ENCODE measurements at places on chromosomes 7 and 10. TPM values are rescaled to one million over a fixed set of nuclear protein-coding genes. Genes with fewer than 3 reads are reported as not detected.
A peak's percentile ranks its signal among the peaks of the same experiment; 100 is the strongest.

- DNase-seq: no peak
These were observed 261.1 kb downstream of the NRG3 start for GRCh38 chr10:82136103-82136502.

The CALHM1 gene
- not detected for total RNA-seq

- DNase-seq: no peak
These were observed 1.0 kb downstream of the LRCH4 start for GRCh38 chr7:100584683-100585510.

DNA sequence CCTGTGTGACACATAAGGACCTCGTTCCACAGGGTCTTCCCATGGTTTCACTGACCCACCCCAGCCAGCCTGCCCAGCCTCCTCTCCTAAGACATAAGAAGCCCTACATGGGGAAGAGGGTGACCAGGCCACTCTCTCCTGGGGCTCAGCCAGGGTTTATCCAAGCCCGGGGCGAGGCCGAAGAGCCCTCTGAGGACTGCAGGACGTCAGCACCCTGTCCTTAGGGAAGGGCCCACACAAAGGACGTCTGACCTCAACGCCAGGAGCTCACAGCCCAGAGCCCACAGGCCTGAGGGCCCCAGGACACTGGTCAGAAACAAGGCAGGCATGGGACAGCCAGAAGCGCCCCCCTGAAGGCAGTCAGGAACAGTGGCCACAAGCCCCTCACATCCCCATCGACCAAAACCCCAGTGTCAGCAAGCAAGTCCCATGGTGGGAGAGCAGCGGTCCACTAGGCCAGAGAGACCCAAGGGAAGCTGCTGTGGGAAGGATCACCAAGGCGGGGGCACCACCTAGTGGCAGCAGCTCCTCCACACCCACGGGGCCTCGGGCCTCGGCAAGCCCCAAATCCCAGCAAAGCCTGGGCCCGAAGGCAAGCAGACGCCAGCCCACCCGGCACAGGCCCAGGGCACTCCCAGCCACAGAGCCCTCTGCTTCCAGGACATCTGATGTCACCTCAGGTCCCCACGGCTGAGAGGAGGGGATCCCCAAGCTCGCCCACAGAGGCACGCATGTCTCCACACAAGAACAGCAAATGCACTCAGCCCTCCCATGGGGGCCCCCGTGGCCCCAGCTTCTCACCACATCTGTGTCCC is 23.4 kb downstream of the MAD1L1 start:
- no peak for DNase-seq

The C10orf53 gene
- not detected for total RNA-seq

DNA sequence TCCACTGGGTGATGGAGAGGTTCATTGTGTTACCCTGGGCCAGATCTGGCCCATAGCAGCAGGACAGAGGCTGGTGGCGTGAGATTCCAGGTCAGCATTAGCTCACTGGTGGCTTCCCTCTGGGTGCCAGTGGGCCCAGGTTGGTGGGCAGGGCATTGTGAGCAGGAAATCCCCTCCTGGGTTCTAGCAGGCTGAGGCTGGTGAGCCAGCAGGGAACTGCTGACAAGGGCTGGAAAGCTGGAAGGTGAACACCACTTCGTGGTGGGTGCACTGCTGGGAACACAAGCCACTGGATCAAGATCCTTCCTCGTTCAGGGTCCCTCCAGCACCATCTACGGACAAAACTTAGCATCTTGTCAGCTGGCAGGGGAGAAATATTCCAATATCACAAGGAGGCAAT is 259.2 kb upstream of the FZD1 start:
- no peak for DNase-seq

The GDF10 gene
- 0.48 TPM for total RNA-seq

The ATE1 gene
- total RNA-seq: 28.4 TPM

- DNase-seq: peak; percentile 46
These were observed at the start of gene BBIP1 for GRCh38 chr10:110918643-110919348. BBIP1 (minus strand) TSS chr10:110919180; CDS start chr10:110918157, 1,023 bp downstream.

- DNase-seq: no peak
These were observed 30.4 kb downstream of the XPNPEP1 start for GRCh38 chr10:109892931-109893330.

- no peak for DNase-seq
These were observed 36.3 kb downstream of the TRIL start for GRCh38 chr7:28921822-28922221.

All from omental fat pad (tissue), 4 donors.